ENCODE measurements at places on chromosomes 12 and 14.
A peak's percentile ranks its signal among the peaks of the same experiment; 100 is the strongest.

DNA sequence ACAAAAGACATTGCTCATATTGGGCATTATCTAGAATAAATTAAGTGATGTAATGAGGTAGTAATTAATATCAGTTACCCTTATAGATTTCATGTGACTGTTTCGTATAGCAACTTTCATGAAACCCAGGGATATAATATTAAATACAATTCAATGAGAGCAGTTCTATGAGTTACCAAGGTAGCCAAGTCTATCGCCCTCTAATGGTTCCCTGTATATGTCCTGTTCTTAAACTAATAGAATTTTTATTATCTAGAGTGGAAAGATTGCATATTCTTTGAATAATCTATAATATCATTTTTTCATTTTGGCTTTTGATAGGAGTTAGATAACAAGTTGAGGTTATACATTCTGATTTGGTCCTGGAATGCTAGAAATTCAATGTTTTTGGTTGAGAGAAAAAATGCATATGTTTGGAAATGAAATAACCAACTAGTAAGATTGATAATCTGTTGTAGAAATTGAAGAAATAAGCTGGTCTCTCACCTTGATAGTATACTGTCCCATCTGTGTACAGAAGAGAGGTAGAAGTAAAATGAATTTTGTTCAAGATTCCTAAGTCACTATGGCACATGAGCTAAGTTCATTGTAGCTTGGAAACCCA lies 59.7 kb downstream of the SCFD1 start:
- DNase-seq: peak; percentile 7

GRCh38 chr14:59570122-59570521 lies 6.5 kb downstream of the CCDC175 start:
- DNase-seq: peak; percentile 23

- DNase-seq: no peak
These were observed 58.3 kb downstream of the PRKCH start for GRCh38 chr14:61379639-61380184.

DNA sequence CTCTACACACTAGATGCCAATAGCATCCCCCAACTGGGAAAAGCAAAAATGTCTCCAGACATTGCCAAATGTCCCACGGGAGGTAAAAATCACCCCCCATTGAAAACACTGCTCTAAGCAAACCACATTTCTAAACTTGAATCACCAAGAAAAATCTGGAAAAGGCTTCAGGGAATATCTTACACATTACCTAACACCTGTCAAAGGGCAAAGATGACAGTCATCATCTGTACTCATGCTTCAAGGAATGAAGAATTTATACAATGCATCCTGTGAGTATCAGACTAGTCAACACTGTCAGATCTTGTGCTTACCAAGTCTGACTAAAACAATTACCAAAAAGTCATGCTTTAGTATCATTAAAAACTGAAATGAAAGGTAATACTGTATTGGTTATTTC lies 161.6 kb upstream of the SOX5 start:
- DNase-seq: no peak

GRCh38 chr14:99538275-99538674 lies 57.1 kb downstream of the CCNK start:
- DNase-seq: no peak

- DNase-seq: no peak
These were observed 28.5 kb downstream of the CD9 start for GRCh38 chr12:6228535-6229223.

DNA sequence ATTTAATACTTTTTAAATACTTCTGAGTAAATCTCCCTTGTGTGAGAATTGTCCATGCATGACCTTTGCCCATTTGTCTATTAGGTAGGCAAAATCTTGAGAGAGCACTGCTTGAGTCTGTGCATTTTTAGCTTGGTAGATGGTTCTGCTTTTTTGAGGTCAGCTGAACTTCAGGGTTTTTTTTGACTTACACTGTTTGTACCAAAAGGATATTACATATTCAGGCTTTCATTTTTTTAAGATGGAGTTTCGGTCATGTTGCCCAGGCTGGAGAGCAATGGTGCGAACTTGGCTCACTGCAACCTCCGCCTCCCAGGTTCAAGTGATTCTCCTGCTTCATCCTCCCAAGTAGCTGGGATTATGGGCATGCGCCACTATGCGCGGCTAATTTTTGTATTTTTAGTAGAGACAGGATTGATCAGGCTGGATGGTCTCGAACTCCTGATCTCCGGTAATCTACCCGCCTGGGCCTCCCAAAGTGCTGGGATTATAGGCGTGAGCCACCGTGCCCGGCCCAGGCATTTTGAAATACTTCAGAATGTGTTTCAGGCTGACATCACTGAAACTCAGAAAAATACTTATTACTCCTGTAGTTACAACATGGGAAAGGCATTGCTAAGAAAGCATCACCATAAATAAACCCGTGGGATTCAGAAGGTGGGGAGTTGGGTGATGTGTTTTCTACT lies 11.1 kb downstream of the RASSF3 start:
- peak; percentile 50 for DNase-seq

GRCh38 chr12:103336940-103337339 lies 158.8 kb downstream of the C12orf42 start:
- DNase-seq: no peak

DNA sequence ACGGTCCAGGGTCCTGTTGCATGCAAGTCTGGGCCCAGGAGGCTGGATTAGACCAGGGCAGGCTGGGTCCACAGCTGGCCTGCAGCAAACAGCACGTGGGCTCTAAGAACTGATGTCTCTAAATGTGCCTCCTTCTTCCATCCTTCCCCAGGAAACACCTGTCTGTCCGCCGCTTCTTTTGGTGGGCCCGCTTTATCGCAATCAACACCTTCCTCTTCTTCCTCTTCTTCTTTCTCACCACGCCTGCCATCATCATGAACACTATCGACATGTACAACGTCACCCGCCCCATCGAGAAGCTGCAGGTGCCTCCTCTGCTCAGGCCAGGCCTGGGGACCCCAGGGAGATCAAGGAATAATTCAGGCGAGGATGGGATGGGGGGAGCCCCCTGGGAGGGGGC lies 28.3 kb downstream of the NGB start:
- no peak for DNase-seq

DNA sequence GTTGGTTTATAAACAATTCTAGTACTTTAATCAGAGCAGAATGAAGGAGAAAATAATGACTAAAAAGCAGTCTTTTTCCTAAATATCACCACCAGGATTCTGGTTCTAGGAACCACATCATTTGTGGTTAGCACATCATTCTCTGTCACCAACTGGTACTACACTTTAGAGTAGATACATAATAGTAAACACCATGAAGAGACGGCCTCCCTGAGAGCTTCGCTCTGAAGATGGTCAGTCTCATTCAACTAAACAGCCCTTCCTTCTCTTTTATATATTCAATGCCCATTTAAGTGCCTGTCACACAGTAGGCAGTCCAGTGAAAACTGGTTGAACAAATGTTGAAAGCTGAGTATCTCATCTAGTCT lies 10.9 kb downstream of the SLC38A2 start:
- no peak for DNase-seq

GRCh38 chr12:122811777-122812176 lies 23.5 kb upstream of the HIP1R start:
- no peak for DNase-seq

- DNase-seq: peak; percentile 98
These were observed 23.2 kb downstream of the FOS start for GRCh38 chr14:75301666-75302325.

DNA sequence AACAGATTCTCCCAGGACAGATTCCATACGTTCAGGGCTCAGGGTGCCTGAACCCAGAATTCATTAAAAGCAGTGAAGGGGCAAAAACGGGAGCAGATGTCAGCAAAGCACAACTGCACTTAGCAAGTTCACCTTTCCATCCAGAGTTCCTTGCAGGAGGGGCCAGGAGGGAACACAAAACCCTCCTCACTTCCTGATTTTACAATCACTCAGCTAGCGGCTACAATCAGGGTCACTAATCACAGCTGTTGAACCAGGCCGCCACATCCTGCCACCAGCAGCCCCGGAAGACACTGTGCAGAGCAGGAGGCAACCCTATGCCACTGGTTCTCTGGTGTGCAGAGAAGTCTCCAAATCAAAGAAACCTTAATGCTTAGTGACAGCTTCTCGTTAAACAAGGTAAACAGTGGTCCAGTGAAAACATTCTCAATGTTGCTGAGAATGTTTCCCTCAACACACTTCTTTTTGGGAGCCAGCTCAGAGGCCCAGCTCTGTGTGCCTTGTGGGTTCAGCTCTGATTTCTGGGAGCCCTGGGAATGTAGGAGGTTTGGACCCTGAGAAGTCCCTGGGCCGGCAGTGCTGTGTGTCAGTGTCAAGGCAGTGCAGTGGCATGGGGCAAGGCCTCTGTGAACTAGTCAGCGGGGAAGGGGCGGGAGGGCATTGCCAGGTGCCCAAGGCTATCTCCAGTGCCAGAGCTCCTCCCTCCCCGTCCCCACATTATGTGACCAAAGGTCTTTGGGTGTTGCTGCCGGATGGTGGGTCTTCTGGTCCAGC lies 54.5 kb downstream of the VCPKMT start:
- DNase-seq: peak; percentile 94

- DNase-seq: no peak
These were observed 30.6 kb downstream of the CCER1 start for GRCh38 chr12:90924406-90924805.

GRCh38 chr12:62263966-62264365 lies 3.8 kb downstream of the USP15 start:
- no peak for DNase-seq

- no peak for DNase-seq
These were observed 477.1 kb downstream of the SLC16A7 start for GRCh38 chr12:60072911-60073310.

DNA sequence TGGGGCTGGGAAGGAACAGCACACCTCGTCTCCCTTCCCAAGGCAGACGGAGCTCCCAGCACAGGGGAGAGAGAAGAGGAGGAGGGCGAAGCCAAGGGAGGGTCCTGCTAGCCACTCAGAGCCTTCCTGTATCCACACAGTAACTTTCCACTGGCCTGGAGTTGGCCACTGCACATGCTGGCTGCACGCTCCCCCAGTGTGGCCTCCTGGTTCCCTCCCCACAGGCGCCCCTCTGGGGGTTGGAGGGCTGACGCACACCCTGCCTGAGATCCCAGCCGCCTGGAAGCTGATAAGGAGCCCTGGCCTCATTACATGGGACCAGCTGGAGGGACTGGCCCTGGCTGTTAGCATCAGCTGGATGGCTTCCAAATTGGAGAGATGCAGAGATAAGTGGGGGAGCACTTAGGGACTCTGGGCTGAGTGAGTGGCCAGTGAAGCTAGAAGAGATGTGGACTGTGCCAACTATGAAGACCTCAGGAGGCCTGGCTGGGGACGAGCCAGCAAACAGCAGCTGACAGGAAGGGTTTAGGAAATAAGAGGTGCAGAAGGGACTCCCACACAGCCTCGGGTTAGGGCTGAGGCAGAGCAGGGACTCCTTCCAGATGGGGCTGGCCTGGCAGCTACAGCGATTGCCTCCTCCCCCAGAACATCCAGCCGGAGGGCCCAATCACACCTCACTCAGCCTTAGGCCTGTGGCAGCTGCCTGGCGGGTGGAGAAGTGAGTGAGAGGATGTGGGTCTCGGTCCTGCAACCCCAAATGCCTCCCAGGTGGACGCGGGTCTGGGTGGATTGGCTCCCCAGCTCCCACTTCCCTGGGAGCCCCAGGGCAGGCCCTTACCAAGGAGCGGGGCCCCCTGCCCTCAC lies 26.3 kb upstream of the BCDIN3D start:
- DNase-seq: peak; percentile 80

GRCh38 chr12:117161460-117162166 lies 28.7 kb downstream of the FBXO21 start:
- no peak for DNase-seq

DNA sequence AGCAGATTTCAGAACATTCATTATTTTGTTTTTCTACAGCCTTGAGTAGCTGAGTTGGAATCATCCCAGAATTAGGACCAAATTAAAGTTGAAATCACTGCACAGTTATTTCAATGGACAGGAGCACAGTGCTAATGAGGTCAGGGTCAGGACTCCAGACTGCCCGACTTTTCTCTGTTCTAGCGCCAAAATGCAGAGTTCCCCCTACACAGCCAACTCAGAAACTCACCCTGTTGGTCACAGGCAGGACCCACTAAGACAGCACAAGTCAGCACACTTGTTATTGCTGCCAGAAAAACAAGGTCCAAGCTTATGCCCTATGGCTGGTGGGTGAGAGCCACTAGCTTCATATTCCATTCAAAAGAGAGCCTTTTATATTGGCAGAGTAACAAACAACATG lies 198.1 kb upstream of the KRR1 start:
- no peak for DNase-seq

DNA sequence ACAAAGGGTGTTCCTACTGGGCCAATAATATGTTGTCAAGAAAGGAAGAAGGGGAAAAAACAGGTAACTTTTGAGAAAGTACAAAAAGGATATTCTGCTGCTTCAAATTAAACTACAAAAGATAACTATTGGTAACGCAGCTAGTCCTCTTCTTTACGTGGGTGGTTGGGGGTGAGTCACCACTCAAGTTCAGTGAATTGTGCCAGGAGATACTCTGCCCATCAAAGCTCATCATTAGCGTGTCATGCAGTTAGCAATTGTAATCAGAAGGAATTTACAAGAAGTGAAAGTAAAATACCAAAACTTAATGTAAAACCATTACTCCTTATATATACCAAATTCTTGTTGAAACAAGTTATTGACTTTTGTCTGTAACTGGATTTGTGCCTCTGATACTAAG lies 342.0 kb downstream of the NPAS3 start:
- DNase-seq: no peak

Data from KBM-7 (cell line).